ENCODE measurements at places on chromosomes 16 and 17.

- DNase-seq = no peak
Observed at GRCh38 chr16:23901178-23902033, 65.6 kb downstream of the PRKCB start.

GRCh38 chr16:85561248-85562092 is 51.7 kb upstream of the GSE1 start:
- no peak for DNase-seq

- DNase-seq = peak; percentile 57
Observed at GRCh38 chr17:65561452-65562205, at the start of gene AXIN2. Gene AXIN2 (minus strand): TSS chr17:65561648. CDS start chr17:65558620, 3,028 bp downstream.

DNA sequence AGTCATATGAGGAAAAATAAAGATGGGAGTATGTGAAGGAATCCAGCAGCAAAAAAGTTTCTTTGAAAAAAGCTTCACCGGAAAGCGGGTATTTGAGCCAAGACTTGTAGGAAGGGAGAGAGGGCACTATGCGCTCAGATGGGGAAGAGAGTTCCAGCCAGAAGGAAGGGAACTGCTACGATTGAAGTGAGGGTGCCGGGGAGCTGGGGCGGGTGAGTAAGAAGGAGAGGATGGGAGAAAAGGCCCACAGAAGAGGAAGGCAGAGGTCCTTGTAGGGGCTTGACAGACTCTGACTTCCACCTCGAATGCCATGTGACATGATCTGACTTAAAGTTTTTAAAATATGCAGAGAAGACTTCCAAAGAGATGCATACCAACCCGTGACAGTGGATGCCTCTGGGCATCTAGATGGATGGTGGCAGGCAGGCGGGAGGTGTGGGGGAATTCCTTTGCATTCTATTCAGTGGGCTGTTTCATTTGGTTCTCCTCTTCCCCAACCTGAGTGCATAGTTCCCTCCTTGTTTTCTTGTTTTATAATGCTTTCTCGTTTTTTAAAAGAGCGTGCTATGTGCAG is 44.9 kb downstream of the CDRT4 start:
- DNase-seq = no peak

- no peak for DNase-seq
Observed at GRCh38 chr16:53946746-53947386, 242.9 kb downstream of the FTO start.

- no peak for DNase-seq
Observed at GRCh38 chr16:28915181-28915580, 9.9 kb downstream of the RABEP2 start.

DNA sequence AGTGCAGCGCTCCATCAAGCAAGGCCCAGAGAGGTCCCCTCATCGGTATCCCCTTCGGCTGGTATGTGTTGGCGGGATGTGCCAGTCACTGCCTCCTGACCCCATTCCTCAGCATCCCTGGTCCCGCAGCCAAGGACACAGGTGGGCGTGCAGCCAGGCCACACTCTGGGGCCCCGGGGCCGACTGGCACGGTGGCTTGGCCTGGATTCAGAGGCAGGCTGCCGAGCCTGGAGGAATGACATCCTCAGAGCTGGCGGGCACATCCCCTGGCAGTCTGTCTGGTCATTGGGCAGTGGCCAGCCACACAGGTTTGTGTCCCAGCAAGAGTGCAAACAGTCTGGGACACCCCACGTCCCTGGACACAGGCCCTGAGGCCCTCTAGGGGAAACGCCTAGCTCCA is 111.1 kb downstream of the SDK2 start:
- DNase-seq = no peak

- DNase-seq = no peak
Observed at GRCh38 chr17:56983366-56983765, 5.4 kb downstream of the SCPEP1 start.

- no peak for DNase-seq
Observed at GRCh38 chr17:5123343-5124124, 7.7 kb downstream of the USP6 start.

DNA sequence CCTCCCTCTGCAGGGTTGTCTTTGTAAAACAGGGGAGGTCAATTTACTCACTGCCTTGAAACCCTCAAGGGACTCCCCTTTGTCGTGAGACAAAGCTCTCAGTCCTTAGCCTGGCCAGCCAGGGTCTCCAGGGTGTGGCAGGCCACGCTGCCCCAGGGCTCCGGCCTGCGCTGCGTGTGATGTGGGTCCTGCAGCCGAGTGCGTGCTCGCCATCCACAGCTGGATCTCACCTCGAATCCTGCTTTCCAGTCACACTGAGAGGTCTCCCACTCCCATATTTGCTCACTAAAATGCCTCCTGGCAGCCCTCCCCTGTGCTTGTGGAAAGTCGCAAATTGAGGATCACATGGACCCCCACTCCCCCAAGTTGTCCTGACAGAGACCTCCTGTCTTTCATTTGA is 10.0 kb upstream of the CLEC18C start:
- no peak for DNase-seq
